WTC11 (cell line): ENCODE measurements at places on chromosomes 1 and 21. TPM values are rescaled to one million over a fixed set of nuclear protein-coding genes. Genes with fewer than 3 reads are reported as not detected.

TRIM67 gene
- total RNA-seq, result not detected in 3 replicates

CLCNKA gene
- total RNA-seq, result 1.5 to 2.7 TPM (median 2.7 TPM) in 3 replicates

BRDT gene
- total RNA-seq, result 0.13 to 0.21 TPM (median 0.18 TPM) in 3 replicates

OR2L2 gene
- 0.05 TPM in 1 of 3 replicates, not detected in the others for total RNA-seq

HES3 gene
- total RNA-seq, result 74.7 to 78.7 TPM (median 78.3 TPM) in 3 replicates

CLCA4 gene
- total RNA-seq, result not detected in 3 replicates

CHI3L1 gene
- 0.24 to 0.41 TPM (median 0.27 TPM) in 3 replicates for total RNA-seq

ADAM30 gene
- total RNA-seq, result not detected in 3 replicates

FMOD gene
- total RNA-seq, result 0.05 to 0.79 TPM (median 0.14 TPM) in 3 replicates

GSTM1 gene
- total RNA-seq, result not detected in 3 replicates

RCSD1 gene
- 0.23 to 0.71 TPM (median 0.50 TPM) in 3 replicates for total RNA-seq

GPR52 gene
- total RNA-seq, result 0.22 to 0.41 TPM (median 0.39 TPM) in 3 replicates

PLEKHA6 gene
- 9.2 to 11.6 TPM (median 11.0 TPM) in 3 replicates for total RNA-seq

TNFRSF9 gene
- total RNA-seq, result 0.11 to 0.14 TPM in 2 of 3 replicates, not detected in the other

FCRL1 gene
- total RNA-seq, result not detected in 3 replicates

CDC42SE1 gene
- total RNA-seq, result 72.8 to 76.3 TPM (median 75.5 TPM) in 3 replicates

TNFRSF18 gene
- total RNA-seq, result 0.83 to 1.2 TPM (median 1.1 TPM) in 3 replicates
